ENCODE measurements at places on chromosomes 5 and 9. TPM values are rescaled to one million over a fixed set of nuclear protein-coding genes. Genes with fewer than 3 reads are reported as not detected.
A peak's percentile ranks its signal among the peaks of the same experiment; 100 is the strongest.

- no peaks in the 10 kb centered on the region for H3K4me1 ChIP-seq
- no peaks in the 10 kb centered on the region for H3K36me3 ChIP-seq
- H3K27me3 ChIP-seq, result no peaks in the 10 kb centered on the region
- no peak overlapping the region for H3K27ac ChIP-seq
These were observed 46.1 kb downstream of the VCAN start for GRCh38 chr5:83517688-83518085.

DNA sequence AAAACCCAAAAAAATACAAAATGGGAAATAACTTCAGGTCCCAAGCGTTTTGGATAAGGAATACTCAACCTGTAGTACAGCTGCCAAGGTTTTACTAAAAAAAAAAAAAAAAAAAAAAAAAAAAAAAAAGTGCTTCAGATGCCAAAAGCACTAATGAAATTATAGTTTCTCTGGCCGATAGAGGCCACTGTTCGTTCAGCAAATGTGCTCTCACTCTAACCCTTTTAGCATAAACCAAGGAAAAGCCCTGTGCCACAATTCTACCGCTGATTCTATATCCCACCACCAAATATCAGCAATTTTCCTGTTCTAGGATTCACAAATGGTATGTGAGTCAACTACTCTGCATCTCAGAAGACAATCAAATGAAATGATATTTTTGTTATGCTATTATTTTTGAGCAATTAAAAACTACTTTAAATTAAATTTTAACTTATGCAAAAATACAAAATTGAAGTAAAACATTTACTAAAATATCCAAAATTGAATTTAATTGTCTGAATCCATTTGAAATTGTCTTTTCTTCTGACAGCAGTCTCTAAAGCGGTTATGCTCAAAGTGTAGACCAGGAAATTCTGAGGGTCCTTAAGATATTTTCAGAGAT, 79.8 kb downstream of the RICTOR start:
- peak; percentile 85 for DNase-seq
- H3K4me3 ChIP-seq, result no peak overlapping the region
- peaks cover 3% of the 10 kb centered on the region for H3K4me1 ChIP-seq
- peaks cover 5% of the 10 kb centered on the region for H3K36me3 ChIP-seq

DNA sequence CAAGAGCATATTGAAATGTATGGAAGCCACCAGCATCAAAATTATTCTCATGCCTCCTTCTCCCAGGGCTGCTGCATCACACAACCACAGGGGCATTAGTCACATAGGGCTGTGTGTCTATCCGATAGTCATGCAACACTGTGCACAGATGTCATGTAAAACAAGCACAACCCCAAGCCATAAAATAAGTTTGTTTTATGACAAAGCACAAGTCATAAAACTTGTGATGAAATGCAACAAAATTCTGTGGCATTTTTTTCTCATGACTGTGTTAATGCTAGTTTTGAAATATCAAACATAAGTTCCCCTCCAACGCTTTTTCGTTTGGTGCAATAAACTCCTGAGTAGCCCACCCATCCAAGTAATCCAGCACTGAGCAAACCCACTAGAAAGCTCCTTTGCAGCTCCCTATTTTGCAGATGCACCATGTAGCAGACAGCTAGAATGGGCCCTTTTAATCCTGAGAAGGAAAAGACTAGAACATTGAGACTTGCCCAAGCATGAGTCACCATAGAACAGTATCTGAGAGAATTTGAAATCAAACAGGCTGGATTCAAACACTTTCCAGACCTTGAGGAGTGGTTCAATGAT, 93.3 kb upstream of the ZNF366 start:
- DNase-seq, result no peak
- no peaks in the 10 kb centered on the region for H3K27me3 ChIP-seq
- H3K27ac ChIP-seq, result no peak overlapping the region
- H3K4me3 ChIP-seq, result no peak overlapping the region
- no peaks in the 10 kb centered on the region for H3K36me3 ChIP-seq

DNA sequence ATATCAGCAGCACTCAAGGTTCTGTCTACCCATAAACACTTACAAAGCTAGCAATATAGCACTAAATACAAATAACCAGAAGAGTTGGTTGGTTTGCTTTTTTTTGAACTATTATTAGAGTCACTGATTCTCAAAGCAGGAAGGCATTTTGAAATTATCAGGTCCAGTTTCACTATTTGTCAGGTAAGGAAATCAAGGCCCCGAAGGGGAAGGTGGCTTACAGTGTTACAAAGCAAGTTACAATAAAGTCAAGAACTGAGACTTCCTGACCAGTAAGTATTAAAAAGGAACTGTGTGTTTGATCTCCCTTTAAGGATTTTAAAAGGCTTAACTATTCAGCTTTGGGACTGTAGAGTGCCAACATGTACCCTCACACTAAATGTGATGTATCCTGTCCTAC, 10.8 kb downstream of the C5orf15 start:
- no peaks in the 10 kb centered on the region for H3K27me3 ChIP-seq
- peak overlapping the region; percentile 44 for H3K27ac ChIP-seq
- H3K4me1 ChIP-seq, result no peaks in the 10 kb centered on the region
- DNase-seq, result no peak
- no peak overlapping the region for H3K4me3 ChIP-seq

- no peaks in the 10 kb centered on the region for H3K27me3 ChIP-seq
- DNase-seq, result no peak
- H3K4me3 ChIP-seq, result no peak overlapping the region
These were observed 76.0 kb downstream of the PRR16 start for GRCh38 chr5:120540097-120540496.

The ACTBL2 gene
- total RNA-seq, result 0.13 TPM

GRCh38 chr5:124285071-124285470, 461.4 kb downstream of the ZNF608 start:
- H3K27me3 ChIP-seq, result no peaks in the 10 kb centered on the region
- H3K4me3 ChIP-seq, result no peak overlapping the region
- H3K27ac ChIP-seq, result no peak overlapping the region
- H3K4me1 ChIP-seq, result no peaks in the 10 kb centered on the region
- no peaks in the 10 kb centered on the region for H3K36me3 ChIP-seq
- DNase-seq, result no peak

- H3K27me3 ChIP-seq, result no peaks in the 10 kb centered on the region
- no peak overlapping the region for H3K27ac ChIP-seq
- no peak for DNase-seq
- no peaks in the 10 kb centered on the region for H3K4me1 ChIP-seq
- no peaks in the 10 kb centered on the region for H3K36me3 ChIP-seq
These were observed 230.0 kb upstream of the IRX1 start for GRCh38 chr5:3365501-3366215.

- H3K27ac ChIP-seq, result peak overlapping the region; percentile 29
- no peaks in the 10 kb centered on the region for H3K36me3 ChIP-seq
- no peak overlapping the region for H3K4me3 ChIP-seq
- H3K27me3 ChIP-seq, result no peaks in the 10 kb centered on the region
- no peak for DNase-seq
These were observed 1.9 kb downstream of the OSMR start for GRCh38 chr5:38847559-38848347.

GRCh38 chr9:130666393-130667119, 2.2 kb downstream of the PRDM12 start:
- no peaks in the 10 kb centered on the region for H3K36me3 ChIP-seq
- peaks cover 3% of the 10 kb centered on the region for H3K4me1 ChIP-seq
- no peak for DNase-seq
- peaks cover 38% of the 10 kb centered on the region for H3K27me3 ChIP-seq
- H3K4me3 ChIP-seq, result no peak overlapping the region

DNA sequence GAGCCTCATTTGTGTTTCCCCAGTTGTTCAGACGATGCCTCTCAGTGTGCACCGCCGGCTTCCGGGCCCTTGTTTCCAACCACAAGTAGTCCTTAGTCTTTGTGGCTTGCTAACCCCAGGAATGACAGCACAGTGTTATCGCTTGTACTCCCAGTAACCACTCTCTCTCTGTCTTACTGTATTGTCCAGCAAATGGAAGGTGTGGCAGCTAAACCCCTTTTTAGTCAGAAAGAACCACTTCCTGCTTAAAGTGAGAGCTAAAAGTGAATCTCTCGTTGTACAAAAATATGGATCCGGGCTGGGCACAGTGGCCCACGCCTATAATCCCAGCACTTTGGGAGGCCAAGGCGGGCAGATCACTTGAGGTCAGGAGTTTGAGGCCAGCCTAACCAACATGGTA, 61.3 kb downstream of the ENC1 start:
- DNase-seq, result no peak
- no peaks in the 10 kb centered on the region for H3K36me3 ChIP-seq
- no peaks in the 10 kb centered on the region for H3K27me3 ChIP-seq
- peaks cover 4% of the 10 kb centered on the region for H3K4me1 ChIP-seq

DNA sequence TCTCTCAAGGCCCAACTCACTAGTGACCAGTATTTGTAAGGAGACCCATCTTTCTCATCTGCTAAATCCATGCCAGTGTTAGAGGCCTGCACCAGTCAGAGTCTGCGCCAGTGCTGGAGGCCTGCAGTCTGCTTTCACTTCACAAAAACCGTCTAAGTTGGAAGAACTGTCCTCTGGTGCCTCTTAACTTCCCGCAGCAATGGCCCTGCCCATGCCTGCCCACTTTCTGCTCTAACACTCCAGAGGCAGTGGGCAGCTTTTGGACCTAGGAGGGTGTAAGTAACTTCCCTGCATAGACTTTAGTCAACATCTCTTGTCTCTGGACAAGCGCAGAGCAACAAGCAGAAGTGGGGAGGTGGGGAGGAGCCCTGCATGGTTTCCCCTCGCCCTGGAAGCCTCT, 152.9 kb downstream of the AUH start:
- peak; percentile 29 for DNase-seq
- peak overlapping the region; percentile 95 for H3K27ac ChIP-seq
- no peaks in the 10 kb centered on the region for H3K27me3 ChIP-seq

The FGF1 gene
- total RNA-seq, result 2.1 TPM

DNA sequence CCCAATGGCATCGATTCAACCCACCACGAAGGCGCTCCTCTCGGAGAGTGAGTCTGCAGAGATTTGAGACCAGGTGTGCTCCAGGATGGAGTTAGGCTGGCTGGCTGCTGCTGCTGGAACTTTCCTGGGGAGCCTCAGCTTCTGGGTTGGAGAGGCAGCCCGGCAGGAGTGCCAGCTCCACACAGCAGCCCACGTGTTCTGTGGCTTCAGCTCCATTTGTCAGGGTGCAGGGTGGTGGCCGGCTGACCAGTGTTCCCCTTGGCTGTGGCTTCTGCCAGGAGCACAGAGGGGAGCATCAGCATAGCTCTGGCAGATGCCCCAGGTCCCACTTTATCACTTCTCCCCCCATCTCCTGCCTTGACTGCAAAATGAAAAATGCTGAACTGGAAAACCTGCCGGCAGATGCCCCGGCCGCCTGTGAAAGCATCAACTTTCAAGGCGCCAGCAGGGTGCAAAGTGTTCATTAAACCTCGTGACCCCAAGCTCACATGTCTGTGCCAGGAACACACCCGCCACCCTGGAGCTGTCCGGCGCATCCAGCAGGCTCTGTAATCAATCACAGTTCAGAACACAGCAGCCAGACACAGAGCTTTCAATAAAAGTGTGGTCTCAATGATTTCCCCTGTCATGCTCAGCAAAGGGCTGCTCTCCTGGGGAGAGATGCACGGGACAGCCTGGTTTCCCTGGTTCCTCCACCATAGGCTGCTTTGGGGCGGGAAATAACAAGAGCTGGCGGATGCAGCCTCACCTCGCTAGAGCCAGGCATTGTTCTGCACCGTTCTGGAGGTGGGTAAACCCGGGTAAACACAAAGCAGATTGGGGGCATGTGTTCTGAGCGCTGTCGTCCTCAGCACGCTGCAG, 53.2 kb downstream of the TRIP13 start:
- H3K36me3 ChIP-seq, result no peaks in the 10 kb centered on the region
- no peaks in the 10 kb centered on the region for H3K4me1 ChIP-seq
- no peaks in the 10 kb centered on the region for H3K27me3 ChIP-seq

The GCNT4 gene
- total RNA-seq, result 2.0 TPM

The BAAT gene
- total RNA-seq, result 0.09 TPM

DNA sequence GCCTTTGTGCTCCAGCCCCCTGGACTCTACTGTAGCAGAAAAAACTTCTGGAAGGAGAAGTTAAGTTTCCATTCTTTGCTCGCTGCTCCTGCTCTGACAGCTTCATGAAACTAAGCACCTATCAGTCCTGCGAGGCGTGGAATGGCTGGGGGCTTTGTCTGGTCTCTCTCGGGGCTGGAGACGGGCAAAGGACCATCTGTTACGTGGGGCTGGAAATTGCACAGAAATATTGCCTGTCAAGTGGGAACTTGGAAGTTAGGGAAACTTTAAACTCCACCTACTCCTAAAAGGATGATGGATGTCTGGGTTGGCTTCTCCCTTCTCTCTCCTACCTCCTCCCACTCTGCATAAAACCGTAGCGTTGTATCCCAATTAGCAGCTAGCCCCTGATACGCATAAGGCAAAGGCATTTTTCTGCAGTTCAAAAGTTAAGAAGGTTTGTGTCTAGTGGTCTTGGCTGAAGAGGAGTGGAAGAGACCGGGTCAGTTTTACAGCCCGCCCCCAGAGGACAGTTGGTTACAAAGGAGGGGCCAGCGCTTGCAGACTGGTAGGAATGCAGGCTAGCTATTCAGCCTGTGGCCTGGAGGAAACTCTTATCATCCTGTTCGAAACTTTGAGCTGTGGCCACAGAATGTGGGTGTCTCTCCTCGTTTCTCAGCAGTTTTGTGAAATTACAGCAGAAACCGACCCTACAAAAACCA, 1.3 kb downstream of the FBXL7 start:
- peak overlapping the region; percentile 90 for H3K4me3 ChIP-seq
- H3K36me3 ChIP-seq, result no peaks in the 10 kb centered on the region
- peak; percentile 76 for DNase-seq
- no peaks in the 10 kb centered on the region for H3K27me3 ChIP-seq
- H3K27ac ChIP-seq, result peak overlapping the region; percentile 19
- no peaks in the 10 kb centered on the region for H3K4me1 ChIP-seq

The CACFD1 gene
- 37.3 TPM for total RNA-seq

DNA sequence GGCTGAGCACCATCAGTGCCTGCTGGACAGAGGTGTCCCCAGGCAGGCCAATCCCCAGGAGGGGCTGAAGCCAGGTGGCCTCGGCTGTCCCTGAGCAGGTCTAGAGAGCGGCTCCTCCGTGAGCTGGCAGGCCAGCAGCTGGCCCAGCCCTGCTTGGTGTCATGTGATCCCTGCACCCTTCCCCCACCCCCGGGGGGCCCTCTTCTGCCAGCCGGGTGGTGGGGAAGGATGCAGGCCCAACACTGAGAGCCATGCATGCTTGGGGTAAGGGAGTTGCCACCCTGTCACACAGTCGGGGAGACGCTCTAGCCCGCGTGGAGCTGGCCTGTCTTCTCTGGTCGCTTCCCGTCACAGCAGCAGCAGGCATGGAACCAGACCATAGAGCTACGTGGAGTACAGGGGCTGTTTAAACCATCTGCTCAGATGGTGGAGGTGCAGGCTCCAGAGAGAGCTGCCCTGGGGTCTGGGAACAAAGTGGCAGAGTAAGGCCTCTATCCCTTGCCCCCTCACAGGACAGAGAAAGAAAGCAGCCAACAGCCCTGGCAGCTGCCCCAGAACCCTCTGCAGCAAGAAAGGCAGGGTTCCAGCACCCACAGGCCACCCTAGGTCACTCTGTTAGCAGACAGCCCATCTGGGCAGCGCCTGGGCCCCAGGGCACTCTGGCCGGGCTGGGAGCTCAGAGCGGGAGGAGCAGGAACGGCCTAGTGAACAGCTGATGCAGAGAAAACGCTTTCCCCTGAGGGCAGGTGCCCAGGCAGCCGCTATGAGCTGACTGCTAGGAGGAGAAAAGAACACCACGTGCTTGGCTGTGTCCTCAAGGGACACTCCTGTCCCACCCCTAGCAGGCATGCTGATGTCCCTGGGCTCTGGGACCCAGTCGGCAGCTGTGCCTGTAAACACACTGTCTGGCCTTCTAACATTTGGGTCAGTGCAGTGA, 6.8 kb downstream of the RALGDS start:
- H3K4me3 ChIP-seq, result no peak overlapping the region
- H3K36me3 ChIP-seq, result no peaks in the 10 kb centered on the region
- no peaks in the 10 kb centered on the region for H3K27me3 ChIP-seq
- no peaks in the 10 kb centered on the region for H3K4me1 ChIP-seq

The DAP gene
- 133 TPM for total RNA-seq

The TAF11L10 gene
- not detected for total RNA-seq
